NCI-H345 (cell line): ENCODE measurements at places on chromosomes 2 and 18.

DNA sequence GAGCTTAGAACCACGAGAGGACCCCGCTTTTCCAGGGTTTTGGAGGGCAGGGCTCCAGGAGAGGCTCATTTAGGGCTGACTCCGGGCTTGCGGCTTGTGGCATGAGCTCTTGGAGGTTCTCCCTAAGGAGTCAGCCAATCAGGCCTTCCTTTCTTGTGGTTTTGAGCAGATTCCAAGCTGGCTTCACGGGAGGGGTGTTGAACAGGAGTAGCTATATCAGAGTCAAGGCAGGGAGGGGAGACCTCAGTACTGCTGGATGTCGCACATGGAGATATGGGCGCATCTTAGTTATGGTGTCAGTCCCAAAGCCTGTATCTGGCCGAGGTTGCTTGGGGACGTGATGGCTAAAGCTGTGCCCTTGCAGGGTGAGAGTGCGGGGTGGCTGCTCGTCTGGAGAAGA is 98.6 kb downstream of the AGAP1 start:
- DNase-seq: no peak

DNA sequence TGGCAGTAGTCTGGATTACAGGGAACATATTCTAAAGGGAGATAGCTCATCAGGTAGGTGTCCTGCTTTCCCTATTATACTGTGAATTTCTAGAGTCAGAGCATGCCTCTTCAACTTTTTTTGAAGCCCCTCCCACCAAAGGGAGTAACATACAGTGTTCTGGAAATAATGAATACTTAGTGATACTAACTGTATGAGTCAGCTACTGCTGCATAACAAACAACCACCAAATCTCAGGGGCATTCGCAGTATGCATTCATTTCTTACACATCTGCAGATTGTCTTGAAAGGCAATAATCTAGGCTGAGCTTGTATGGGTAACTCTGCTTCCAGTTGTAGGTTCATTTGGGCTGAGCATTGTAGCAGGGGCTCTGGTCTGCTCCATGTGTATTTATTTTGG is 409.7 kb upstream of the SPRED2 start:
- DNase-seq: no peak

DNA sequence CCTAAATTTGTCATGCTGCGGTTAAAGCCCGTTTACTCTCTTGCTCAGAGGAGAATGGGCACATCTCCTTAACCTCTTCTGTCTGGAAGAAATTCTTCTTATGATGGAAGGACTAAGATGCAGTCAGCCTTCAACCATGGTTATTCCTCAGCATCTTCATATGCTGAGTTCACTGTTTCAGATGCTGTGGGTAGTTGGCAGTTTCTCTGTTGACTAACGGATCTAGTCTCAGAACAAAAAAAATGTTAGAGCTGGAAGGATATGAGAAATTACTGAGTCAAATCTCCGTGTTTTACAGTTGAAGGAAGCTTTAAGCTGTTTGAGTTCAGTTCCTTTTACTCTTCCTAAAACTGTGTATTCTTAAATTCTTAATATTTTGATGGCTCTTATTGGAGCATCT is 43.6 kb upstream of the PGAP1 start:
- DNase-seq: no peak

GRCh38 chr2:224925810-224926100 is 116.5 kb downstream of the DOCK10 start:
- DNase-seq: no peak

GRCh38 chr2:178635897-178636296 is 155.6 kb downstream of the PLEKHA3 start:
- DNase-seq: no peak

- DNase-seq: no peak
These were observed 496.8 kb upstream of the RAB6C start for GRCh38 chr2:129482626-129483025.

DNA sequence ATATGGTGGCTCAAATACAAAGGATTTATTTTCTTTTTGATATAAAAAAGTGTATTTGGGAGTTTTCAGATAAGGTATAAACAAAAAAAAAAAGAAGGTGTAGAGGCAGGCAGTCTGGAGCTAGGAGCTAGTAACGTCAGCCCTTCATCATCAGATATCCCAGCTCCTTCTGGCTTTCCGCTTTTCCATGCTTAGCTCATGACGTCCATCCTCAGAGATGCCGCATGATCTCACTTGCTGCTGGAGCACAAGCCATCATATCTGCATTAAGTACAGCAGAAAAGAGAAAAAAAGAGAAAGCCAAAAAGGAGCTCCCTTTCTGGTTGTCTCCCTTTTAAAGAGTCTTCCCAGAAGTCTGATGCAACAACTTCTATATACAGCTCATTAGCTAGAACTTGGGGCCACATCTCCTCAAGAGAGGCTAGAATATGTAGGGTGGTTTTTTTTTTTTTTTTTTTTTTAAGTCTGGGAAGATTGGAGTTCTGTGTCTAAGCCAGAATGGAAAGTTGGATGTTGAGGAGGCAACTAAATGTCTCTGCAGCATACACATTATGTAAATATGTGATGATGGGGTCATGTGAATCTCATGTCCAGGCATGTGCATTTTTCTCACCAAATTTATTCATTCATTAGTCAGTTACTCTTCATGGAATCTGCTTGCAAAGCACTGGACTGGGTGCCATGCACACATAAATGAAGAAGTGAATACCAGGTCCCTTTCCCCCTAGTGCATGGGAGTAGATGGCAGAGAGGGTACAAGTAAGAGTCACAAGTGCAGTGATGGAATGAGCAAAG is 52.3 kb downstream of the DDX1 start:
- no peak for DNase-seq

- no peak for DNase-seq
These were observed 350.4 kb downstream of the TSN start for GRCh38 chr2:122105877-122106206.

DNA sequence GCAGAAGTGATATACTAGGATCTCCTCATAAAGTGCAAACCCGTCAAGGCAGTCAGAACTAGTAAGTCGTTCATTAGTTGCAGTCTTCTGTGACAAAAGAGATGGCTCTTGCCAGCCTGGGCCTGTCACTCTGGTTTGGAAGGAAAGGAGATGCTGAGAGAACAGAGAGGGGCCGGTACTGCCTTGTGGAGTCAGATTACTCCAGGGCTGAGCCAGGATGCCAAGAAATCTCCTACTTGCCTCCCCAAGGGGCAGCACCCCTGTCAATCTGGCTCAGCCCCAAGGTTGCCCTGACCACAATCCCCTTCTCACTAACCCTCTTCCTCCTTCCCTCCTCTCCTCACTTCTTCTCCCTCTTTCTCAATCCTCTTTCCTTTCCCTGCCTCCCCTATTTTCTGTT is 62.9 kb upstream of the ASPRV1 start:
- DNase-seq: no peak

GRCh38 chr2:81598453-81598852 is 1293.9 kb upstream of the LRRTM1 start:
- DNase-seq: no peak

DNA sequence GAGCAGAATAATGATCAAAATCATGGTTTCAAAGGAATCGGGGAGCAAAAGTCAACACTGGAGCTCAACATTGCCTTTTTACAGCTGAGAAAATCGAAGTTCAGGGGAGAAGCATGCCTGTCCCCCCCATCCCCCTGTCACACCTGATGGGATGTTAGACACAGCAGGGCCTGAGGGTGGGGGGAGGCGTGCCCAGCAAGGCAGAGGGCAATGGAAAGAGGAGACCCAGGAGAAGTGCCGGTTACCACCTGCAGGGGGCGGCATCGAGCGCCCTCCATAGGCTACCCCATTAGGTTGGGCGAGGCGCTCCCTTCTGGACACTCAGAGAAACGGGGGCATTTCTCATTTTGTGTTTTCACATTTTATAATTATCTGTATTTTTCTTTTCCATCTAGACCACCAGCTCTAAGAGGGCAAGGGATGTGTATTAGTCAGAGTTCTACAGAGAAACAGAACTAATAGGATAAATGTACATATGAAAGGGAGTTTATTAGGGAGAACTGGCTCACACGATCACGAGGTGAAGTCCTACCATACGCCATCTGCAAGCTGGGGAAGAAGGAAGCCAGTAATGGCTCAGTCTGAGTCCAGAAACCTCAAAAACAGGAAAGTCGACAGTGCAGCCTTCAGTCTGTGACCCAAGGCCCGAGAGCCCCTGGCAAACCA is 271.3 kb downstream of the LRATD1 start:
- peak; percentile 14 for DNase-seq

GRCh38 chr2:24459224-24460161 is 31.6 kb upstream of the NCOA1 start:
- no peak for DNase-seq

GRCh38 chr2:164824872-164825271 is 16.8 kb downstream of the COBLL1 start:
- DNase-seq: no peak

DNA sequence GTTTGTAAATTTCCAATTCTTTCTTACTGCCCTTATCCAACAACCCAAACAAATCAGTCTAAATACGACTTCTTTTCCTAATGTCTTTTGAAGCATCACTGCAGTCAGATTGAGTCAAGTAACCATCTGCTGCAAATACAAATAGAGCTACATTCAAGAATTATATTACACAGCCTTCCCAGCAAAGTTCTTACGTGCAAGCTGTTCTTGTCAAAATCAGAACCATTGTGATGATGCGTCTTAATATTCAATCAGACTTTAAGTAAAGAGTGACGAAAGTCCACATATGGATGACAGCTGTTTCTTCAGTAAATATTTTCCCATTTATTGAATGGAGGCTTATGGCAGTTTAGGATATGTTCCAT is 943.8 kb downstream of the LRP1B start:
- no peak for DNase-seq

- no peak for DNase-seq
These were observed 72.0 kb downstream of the POLE4 start for GRCh38 chr2:75030218-75031009.

GRCh38 chr2:43634604-43635306 is 2.3 kb upstream of the PLEKHH2 start:
- peak; percentile 91 for DNase-seq

DNA sequence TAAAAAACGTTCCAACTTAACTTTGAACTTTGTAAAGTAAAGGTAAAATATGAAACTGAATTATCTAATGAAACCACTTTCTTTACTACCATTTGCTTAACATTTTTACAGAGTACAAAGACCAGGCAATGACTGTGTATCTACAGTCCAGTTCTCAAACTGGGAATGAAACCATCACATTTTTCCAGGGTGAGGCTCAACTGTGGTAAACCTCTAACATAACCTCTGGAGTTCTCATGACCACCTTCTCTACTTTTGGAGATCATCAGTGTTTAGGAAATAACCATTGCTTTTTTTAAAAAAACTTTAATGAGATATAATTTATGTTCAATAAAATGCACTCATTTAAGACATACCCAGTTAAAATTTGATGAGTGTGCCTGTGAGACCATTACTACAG is 223.5 kb downstream of the RNF152 start:
- no peak for DNase-seq

GRCh38 chr2:88549616-88550292 is 77.5 kb downstream of the EIF2AK3 start:
- DNase-seq: no peak

DNA sequence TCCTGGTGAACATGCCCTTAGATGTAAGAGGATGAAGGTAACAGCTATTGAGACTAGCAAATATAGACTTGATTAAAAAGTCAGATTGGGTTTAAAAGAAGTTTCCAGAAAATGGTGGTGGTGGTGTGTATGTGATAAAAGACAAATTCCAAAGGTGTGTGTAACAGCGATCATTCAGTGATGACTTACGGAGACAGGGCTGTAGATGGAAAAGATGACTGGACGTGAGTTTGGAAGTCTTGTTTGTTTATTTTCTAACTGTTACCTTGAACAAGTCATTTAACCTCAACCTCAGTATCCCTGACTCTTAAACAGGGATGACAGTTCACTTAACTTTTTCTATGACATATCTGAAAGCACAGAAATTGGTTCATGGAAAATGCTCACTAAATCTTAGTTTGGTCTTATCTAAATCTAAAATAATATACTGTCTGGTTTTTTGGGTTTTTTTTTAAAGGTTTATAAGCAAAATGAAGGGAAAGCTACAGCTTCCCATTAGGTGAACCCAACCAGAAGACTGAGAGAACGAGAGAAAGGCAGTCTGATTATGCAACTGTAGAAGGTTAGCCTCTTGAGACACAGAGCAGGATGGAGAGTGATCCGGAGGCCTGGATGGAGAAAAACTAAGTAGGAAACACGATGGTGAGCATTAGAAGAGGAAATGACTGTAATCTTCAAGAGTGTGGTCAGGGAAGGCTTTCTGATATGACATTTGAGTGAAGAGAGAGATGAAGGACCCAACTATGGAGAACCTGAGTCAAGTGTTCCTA is 71.9 kb downstream of the TCF4 start:
- DNase-seq: no peak

DNA sequence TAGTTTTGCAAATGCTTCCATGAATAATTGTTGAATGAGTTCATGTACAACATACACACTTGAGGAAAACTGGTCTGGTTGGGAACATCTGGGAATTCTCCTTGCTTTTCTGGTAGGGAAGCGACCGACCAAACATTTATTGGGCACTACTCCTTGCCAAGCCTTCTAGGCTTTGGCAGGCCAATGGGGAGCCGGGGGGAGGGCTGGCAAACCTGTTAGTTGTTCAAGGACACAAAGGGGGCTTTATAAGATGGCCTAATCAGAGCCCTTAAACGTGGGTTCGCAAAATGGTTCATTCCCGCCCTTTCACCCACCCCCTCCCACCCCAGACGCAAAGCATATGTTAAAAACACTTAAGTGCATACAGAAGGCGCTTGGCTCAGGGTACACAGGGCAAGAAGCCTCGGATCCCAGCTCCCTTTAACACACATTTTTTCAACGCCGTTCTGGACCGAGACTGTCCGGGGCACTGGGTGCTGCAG is 844 bp upstream of the VSNL1 start:
- DNase-seq: peak; percentile 40

DNA sequence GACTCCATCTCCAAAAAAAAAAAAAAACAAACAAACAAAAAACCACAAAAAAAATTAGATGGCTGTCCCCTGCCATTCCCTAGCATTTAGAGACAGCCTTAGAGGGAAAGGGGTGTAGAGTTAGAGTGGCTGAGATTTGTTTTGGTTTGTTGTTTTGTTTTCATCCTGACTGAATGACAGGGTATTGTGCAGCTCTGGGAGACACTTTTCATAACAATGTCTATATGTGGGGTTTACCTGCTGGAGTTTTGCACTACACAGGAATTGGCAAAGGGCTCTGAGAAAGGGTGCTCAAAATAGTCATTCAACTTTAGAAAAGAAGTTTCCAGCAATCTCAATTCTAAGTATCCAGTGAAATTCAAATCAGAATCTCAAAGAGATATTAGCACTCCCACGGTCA is 732.5 kb upstream of the CHAC2 start:
- no peak for DNase-seq

- no peak for DNase-seq
These were observed 738.4 kb upstream of the ID2 start for GRCh38 chr2:7943446-7943845.
